Mesothelial cell of epicardium (in vitro differentiated cells): ENCODE measurements at places on chromosomes 6 and 20. TPM values are rescaled to one million over a fixed set of nuclear protein-coding genes. Genes with fewer than 3 reads are reported as not detected.

DNA sequence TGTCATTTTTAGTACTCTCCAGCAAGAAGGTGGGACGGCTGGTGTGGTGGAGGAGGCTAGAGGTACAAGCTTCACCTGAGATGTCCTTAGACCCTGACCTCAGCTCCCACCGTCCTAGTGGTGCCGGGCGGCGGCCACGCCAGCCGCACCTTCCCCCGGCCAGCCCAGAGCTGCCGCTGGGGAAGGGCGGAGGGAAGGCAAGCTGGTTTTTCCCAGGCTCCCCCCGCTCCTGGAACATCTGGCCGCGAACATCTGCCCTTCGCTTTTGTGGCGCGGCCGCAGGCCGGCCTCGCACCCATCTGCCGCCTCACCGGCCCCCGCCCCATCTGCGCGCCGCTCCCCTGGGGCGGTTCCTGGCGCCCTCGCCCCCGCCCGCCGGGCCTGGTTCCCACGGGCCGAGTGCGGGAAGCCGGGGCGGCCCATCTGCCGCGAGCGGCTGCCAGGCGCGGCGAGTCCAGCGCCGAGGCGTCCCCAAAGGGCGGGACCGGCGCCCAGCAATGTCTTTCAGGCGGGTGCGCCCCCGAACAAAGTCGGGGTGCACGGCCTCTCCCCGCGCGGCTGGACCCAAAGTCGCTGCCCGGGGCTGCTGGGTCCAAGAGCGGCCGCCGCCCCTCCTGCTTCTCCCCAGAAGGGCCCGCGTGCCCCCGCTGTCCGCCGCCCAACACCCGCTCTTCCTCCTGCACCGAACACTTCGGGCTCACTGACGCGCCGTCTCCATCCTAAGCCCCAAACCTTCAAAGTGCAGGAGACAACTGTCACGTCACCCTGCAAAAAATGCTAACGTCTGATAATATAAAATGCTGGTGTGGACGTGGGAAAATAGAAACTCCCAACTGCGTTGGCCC lies 17.3 kb upstream of the ID1 start:
- no peak for DNase-seq

DNA sequence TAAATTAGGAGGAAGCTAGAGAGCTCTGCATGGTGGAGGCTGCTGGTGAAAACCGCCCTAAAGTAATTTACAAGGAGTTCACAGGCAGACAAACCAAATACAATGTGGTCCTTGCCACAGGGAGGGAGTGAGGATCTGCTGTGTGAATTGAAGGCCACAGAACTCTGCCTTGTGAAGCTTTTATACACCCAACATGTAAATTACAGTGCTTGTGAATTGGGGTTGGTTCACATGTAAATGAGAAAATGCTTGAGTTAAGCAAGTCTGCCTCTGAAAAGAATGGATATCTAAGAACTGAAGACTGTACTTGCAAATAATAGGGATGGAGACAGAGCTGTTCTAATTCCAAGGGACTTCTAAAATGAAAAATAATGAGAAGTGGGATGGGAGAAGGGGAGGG lies 194.2 kb downstream of the SLC35F1 start:
- DNase-seq = no peak

GRCh38 chr20:13430346-13431002 lies 208.3 kb downstream of the TASP1 start:
- DNase-seq = no peak

- no peak for DNase-seq
These were observed 178.4 kb upstream of the SUPT3H start for GRCh38 chr6:45555981-45556771.

GRCh38 chr20:45589725-45590124 lies 10.6 kb upstream of the WFDC8 start:
- DNase-seq = no peak

The CFAP61 gene
- 0.45 to 0.62 TPM in 2 of 3 replicates, not detected in the other for total RNA-seq

DNA sequence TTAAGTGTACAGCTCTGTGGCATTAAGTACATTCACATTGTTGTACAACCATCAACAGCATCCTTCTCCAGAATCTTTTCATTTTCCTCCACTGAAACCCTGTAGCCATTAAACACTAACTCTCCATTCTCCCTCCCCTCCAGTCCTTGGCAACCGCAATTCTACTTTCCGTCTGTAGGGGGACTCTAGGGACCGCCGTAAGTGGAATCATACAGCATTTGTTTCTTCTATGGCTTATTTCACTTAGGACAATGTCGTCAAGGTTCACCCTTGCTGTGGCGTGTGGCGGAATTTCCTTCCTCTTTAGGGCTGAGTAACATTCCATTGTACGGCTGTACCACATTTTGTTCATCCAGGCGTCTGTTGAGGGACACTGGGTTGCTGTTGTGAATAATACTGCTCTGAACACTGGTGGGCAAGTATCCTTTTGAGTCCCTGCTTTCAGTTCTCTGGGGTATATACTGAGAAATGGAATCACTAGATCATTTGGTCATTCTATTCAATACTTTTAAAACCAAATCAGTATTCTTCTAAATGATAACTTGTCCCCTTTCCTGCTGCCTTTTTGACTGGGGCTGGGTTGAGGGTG lies 50.7 kb downstream of the PPP1R3G start:
- DNase-seq = no peak

The STK35 gene
- total RNA-seq = 31.0 to 31.9 TPM (median 31.6 TPM) in 3 replicates
